ENCODE measurements at places on chromosomes 2 and 18.

GRCh38 chr18:2889761-2890192 is 43.0 kb downstream of the EMILIN2 start:
- no peak for DNase-seq

DNA sequence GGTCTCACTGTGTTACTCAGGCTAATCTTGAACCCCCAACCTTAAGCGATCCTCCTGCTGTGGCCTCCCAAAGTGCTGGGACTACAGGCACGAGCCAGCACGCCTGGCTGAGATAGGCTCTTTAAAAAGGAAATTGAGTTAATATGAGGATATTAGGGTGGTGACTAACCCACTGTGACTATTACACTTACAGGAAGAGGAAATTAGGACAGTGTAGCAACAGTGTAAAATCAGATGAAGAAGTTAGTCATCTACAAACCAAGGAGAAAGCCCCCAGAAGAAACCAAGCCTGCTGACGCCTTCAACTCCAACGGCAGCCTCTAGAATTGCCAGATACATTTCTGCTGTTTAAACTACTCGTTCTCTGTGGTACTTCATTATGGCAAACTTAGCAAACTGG is 711.9 kb downstream of the SUCLG1 start:
- no peak for DNase-seq

- no peak for DNase-seq
These were observed 392.5 kb upstream of the NRXN1 start for GRCh38 chr2:51424418-51424817.

DNA sequence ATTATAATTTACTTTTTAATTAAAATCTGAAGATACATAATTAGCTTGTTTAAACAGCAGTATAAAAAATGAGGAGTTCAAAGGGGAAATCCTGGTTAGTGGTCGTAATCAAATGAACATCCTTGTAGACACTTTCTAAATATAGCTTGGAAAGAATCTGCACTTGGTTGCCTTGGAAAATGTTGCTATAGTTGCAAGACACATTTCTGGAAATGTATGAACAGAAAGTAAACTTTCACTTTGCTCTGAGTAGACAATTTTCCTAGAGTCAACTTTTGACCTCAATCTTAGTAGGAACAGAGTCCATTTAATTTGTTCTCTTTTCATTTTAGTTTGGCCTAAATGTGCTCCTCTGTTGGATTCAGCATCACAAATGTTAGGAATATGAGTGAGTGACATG is 38.3 kb downstream of the GCA start:
- no peak for DNase-seq

DNA sequence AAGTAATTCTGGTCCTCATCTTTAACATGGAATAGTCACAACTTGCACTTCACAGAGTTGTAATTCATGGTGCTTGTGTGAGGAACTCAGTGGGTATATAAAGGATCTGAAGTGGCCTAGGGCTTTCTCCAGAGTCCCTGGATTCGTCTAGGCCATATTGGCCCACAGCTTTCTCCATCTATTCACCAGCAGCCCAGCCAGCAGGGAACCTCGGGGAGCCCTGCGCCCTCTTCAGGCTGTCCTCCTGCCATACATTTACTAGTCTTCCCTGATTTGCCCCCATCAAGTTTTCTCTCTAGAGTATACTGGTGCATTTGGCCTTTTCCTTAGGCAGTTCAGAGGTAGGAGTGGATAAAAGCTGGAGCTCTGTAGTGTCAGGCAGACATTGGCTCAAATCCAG is 278.3 kb downstream of the MYCN start:
- DNase-seq: no peak

- no peak for DNase-seq
These were observed 59.2 kb downstream of the DOCK10 start for GRCh38 chr2:224982910-224983711.

DNA sequence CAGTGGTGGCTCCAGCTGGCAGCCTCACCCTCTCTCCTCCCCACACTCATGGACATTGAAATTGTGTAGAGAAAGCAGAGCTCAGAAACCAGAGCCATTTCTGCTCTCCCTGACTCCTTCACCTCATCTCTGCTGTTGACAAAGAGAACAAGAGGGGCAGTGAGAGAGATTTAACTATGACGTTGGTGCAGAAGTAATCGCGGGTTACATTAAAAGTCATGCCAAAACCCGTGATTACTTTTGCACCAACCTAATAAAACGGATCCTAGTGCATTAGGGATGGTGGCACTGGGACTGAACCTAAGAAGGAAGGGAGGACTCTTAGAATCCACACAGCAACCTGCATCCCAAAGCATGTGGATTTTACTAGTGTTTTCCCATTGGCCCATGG is 113.3 kb upstream of the CDC42EP3 start:
- DNase-seq: no peak

GRCh38 chr2:149041482-149041881 is 3.0 kb downstream of the LYPD6B start:
- DNase-seq: no peak

GRCh38 chr2:21131861-21132260 is 8.1 kb downstream of the TDRD15 start:
- no peak for DNase-seq

DNA sequence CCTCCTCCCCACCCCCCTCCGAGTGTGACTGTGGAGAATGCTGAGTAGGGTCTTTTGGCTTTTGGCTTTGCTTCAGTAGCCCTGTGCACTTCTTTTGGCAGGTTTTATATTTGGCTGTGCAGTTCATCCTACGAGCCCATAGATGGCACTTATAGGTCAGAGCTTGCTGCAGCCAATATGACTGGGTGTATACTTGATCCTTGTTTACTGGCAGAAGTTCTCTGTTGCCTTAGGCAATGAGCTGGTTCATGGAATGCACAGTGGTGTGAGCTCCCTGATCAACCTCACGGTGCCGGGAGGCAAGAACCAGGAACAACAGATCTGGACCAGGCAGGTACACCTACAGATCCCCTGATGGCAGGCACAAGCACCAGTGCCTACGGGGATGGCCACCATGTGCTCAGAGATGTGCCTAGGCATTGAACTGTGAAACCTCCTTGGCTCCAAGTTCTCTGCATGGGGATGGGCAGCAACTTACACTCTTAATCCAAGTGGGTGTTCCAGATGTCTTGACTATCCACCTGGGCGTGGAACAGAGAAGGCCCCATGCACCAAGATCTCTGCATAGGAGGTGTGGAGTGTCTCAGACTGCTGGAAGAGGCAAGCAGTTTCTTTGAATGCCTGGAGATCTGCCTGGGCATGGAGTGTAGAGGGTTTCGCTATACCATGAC is 190.4 kb downstream of the KIAA1328 start:
- no peak for DNase-seq

DNA sequence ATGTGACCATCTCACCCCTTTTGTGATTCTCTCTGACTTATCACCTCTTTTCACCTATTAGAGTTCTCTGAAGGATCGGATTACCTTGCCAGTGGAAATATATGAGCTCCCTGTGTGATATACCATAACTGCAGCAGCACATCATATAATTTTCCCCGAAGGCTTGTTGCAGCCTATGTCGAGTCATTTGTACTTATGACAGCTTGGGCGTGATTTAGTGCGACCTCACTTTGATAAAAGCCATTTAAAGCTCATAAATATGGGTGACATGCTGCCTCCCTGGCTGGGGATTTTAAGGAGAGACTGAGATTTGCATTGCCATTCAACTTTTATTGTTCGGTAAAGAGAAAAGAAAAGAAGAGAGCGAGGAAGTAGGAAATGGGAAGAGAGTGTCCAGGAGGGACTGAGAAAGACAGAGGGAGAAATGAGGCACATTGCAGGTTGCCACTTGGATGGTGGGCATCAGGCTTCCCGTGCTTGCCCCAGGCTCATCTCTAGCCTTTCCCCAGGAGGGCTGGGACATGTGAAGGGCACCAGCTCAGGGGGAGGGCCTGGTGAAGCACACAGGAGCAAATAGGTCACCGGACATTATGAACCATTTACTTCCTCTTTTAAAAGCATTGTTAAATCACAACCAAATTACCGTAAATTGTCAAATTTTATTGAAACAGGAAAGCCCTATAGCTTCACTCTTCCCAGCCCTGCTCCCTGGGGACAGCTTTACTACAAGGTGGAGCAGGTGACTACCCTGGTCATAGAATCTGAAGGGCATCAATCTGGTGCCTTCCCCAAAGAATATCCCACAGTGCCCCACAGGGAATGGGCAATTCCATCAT is 161.3 kb downstream of the SETBP1 start:
- DNase-seq: no peak

DNA sequence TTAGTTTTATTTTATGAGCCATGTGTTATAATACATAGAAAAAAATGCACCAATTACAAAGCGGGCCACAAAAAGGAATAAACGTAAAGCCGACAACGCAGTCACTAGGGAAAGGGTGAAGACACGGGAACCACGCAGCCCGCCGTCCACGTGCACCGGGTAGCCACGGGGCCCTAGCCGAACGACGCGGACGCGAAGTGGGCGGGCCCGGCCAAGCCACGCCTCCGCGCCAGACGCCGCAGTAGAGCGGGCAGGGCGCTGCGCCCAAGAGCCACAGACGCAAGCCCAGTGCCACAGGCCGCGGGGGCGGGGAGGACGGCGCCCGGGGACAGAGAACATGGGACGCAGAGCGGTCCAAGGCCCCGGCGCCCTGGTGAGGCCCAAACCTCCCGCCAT is at the start of gene DUSP28:
DUSP28 (plus strand) TSS at position 274 of the 396 bp plus-strand sequence. CDS start 328 bp downstream, outside the sequence.
- peak; percentile 62 for DNase-seq

DNA sequence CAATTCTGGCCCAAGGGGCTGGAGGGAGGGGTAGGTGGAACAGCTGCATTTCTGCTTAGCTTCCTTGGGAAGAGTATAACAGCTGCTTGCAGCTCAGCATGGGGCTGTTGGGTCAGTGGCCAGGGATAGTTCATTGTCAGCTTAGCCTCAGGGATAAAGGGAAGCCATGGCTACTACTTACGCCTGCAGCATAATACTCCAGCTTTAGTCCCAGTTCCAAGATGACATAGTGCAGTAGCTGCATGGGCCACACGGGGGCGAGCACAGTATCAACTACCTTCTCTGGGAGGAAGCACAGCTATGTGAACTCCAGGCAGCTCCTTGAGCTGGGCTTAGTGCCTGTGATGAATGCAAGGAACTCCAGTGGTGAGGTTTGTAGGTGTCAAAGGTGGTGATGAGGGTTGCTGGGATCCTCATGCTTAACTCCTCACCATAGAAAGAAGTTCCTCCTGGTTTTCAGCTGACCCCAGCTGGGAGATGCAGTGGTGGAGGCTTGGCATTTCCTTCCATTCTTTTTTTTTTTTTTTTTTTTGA is 35.4 kb upstream of the RHOB start:
- DNase-seq: peak; percentile 51

GRCh38 chr18:3456686-3457069 is 6.7 kb downstream of the TGIF1 start:
- DNase-seq: no peak

- DNase-seq: peak; percentile 17
These were observed 96.4 kb downstream of the RTP5 start for GRCh38 chr2:241965931-241966412.

DNA sequence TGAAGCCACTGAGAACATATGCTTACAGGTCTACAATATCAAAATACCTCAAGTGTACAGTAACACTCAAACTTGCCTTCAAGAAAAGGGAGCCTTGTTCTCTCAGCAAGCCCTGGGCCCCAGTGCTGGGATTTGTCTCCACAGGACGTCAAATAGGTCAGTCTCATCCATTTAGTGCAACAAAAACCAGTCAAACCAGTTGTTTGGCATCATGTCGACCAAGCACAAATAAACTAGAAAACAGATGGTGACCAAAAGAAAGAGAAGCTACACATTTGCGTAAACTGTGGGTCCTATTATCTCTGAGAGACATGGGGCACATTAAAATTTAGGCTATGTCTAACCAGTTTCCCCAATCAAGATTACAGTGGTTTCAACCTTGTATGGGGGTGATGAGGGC is 182.6 kb upstream of the PKDCC start:
- no peak for DNase-seq

- no peak for DNase-seq
These were observed 146.2 kb upstream of the MSH6 start for GRCh38 chr2:47636596-47637264.

GRCh38 chr18:31241900-31242409 is 76.0 kb upstream of the DSG1 start:
- no peak for DNase-seq

GRCh38 chr2:130251873-130252620 is 53.8 kb upstream of the TUBA3E start:
- DNase-seq: no peak

DNA sequence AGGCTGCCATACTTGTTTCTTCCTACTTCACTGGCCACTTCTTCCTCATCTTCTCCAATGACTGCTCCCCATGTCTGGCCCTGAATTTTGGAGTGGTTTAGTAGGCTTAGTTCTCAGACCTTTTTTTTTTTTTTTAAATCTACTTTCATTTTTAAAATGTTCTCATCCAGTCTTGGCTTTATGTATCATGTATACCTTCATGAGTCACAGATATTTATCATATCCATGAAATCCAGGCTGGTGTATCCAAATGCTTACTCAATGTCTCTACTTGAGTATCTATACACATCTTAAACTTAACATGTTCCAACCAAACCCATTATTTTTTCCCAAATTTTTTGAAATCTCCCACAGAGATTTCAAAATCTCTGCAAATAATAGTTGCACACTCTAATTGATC is 26.3 kb upstream of the CFAP36 start:
- DNase-seq: no peak

DNA sequence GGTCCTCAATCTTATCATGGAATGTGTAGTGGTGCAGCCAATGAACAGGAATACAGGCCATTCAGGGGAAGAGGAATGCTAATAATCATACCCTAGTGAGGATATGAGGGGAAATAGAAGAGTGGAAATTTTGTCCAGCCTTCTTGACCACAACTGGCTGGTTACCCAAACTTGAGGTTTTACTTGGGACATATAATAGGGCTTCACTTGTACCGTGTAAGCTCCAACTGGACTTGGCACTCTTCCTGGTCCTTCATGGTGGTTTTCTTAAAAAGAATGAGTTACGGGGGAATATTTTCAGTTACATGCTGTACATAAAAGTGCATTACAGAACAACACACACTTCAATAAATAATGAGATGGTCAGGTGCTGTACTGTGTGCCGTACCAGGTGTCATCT is 234.9 kb upstream of the RASGRP3 start:
- DNase-seq: no peak

GRCh38 chr2:174004905-174005605 is 39.9 kb upstream of the SP3 start:
- DNase-seq: no peak

- no peak for DNase-seq
These were observed 4.0 kb upstream of the RAB17 start for GRCh38 chr2:237594514-237594871.

DNA sequence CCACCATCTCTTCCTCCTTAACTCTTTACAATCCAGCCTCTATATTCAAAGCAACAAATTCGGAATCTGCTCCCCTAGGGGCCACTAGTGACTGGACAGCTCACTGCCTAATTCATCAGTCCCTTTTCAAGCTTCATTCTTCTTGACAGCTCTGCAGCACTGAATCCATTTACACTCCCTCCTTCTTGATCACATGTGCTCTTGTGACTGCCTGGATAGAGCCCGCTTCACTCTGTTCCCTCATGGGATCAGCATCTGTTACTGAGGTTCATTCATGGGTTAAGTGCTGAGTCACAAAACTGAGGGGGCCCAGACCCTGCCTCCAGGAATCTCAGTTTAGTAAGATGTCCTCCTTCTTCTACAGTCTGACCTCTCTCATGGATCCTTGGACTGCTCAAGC is 81.5 kb downstream of the CYRIA start:
- DNase-seq: no peak

GRCh38 chr2:213846856-213847255 is 562.6 kb downstream of the SPAG16 start:
- DNase-seq: no peak

Measured in caudate nucleus (tissue), 63 donors.